ENCODE measurements at places on chromosomes 2 and 18. TPM values are rescaled to one million over a fixed set of nuclear protein-coding genes. Genes with fewer than 3 reads are reported as not detected.

The DNER gene
- 0.44 TPM for total RNA-seq

The IL1R2 gene
- total RNA-seq = not detected

The TMEM237 gene
- total RNA-seq = 31.9 TPM

The TXNDC2 gene
- total RNA-seq = under 0.01 TPM

The CDCA7 gene
- total RNA-seq = 4.7 TPM

The CMPK2 gene
- total RNA-seq = 0.58 TPM

The ICOS gene
- total RNA-seq = not detected

The FER1L5 gene
- total RNA-seq = 1.9 TPM

The HAAO gene
- 6.3 TPM for total RNA-seq

The HEATR5B gene
- 18.7 TPM for total RNA-seq

The RAB27B gene
- total RNA-seq = 2.0 TPM

The CFAP65 gene
- not detected for total RNA-seq

The SERPINB3 gene
- total RNA-seq = not detected

The MOCOS gene
- total RNA-seq = 5.5 TPM

The SPTBN1 gene
- 365 TPM for total RNA-seq

The FAM210A gene
- 22.0 TPM for total RNA-seq

The CCDC68 gene
- total RNA-seq = 4.6 TPM

The NAGK gene
- 70.8 TPM for total RNA-seq

The TANK gene
- total RNA-seq = 73.2 TPM

The CXCR2 gene
- not detected for total RNA-seq

The FAP gene
- 143 TPM for total RNA-seq

The SYT4 gene
- not detected for total RNA-seq
